ENCODE measurements at places on chromosomes 4 and X.
A peak's percentile ranks its signal among the peaks of the same experiment; 100 is the strongest.

DNA sequence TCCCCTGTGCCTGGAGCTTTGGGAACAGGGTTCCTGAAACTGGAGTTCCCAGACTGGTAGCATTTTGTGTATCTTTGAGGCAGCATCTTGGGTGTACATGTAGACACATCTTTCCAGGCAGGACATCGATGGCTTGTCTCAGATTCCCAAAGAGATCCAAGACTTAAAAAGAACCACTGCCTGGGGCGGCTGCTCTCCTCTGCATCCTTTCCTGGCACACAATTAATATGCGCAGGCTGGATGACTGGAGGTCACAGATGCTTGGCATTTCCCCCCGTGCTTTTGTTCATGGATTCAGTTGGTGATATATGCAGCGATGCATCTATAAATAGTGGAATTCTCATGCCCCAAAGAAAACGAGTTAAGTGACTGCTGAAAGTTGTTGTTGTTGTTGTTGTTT, 80.5 kb downstream of the CLDN34 start:
- no peak for DNase-seq

- DNase-seq: no peak
Measured at GRCh38 chr4:147984065-147984777, 252.3 kb downstream of the ARHGAP10 start.

DNA sequence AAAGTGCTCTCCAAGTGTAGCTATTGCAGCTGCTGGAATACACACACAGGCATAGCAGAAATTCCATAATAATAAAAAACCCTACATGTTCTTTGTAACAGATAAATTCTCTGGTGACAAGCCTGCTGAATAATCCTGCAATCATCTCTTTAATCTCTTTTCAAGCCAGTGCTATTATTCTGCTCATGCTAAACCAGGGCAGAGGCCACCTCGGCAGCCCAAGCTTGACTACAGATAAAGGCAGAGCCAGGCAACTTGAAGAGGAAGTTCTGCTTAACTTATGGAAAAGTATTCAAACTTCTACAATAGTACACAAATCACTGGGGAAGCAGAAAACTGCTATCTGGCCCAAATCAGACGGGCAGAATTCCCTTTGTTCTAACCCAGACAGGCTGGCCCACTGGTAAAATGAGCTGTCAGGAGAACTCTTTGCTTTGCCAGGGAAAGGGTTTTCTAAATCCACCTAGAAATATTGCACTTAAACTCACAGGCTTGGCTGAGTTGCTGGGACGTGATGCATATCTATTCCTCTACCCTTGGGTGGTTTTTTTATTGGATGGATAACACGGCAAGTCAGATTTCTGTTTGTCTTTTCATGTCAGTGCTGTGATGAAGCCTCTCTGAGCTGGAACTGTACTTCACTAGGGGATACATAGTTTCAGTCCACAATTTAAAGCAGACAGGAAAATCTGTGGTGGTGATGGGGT, 70.5 kb downstream of the GATB start:
- no peak for DNase-seq

DNA sequence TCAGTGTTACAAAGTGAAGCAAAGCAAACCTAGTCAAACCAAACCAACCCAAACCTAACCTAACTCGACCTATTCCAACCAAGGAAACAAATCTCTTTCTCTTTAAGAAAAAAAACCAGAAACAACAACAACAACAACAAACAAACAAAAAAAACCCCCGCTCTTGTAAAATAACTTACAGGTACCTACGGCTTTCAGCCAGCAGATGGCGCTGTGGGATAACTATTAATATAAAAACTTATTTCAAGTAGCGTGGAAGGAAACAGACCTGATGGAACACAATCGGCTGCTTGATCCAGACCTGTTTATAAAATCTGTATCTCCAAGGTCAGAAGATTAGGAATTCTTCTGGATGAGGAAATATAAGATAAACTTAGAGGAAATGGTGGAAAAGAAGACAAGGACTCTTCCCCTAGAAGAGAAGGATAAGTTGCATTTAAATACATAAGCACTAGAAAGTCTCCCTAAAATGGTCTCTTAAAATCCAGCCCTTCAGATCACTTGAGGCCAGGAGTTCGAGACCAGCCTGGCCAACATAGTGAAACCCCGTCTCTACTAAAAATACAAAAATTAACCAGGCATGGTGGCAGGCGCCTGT, 34.4 kb upstream of the CDKL5 start:
- DNase-seq: peak; percentile 34

DNA sequence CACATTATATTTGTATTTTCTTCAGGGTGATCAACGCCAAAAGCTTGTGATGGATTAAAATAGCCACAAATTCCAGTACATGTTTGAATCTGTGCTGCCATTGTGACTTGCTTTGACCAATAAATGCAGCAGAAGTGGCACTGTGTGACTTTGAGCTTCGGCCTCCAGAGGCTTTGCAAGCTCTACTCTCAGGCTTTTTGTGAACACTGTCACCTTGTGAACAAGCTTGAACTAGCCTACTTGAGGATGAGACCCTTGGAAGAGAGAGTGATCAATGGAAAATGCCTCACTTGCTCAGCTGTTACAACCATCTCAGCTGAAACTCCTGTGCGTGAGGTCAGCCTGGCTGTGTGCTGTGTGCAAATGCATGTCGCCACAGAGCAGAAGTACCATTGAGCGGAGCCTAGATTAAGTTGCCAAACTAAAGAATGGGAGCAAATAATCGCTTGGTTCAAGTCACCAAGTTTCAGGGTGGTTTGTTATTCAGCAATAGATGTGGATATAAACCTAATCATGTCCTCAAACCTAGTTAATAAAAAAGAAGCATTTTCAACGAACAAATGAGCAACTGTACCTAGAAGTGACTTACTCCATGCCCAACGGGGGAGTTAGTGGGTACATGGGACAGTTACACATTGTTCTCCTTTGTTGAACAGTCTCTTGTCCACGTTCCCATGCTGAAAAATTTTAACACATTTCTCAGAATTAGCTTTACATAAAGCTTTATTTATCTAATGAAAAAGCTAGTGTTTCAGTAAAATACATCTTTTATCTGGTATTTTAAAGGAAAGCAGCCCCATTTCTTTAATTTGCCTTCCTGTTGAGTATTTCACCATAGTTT, 23.5 kb downstream of the NOA1 start:
- DNase-seq: no peak
